Dermis microvascular lymphatic vessel endothelial cell (primary cell): ENCODE measurements at places on chromosomes 1 and 21. TPM values are rescaled to one million over a fixed set of nuclear protein-coding genes. Genes with fewer than 3 reads are reported as not detected.

KIAA0319L gene
- 24.1 and 42.5 TPM in 2 replicates for total RNA-seq

TDRD5 gene
- 0.13 and 0.51 TPM in 2 replicates for total RNA-seq

GPR37L1 gene
- total RNA-seq = not detected in 2 replicates

FAM229A gene
- 0.64 and 1.4 TPM in 2 replicates for total RNA-seq

RBM15 gene
- 26.2 and 28.1 TPM in 2 replicates for total RNA-seq

NAV1 gene
- total RNA-seq = 4.4 and 6.3 TPM in 2 replicates

CELA3A gene
- total RNA-seq = not detected in 2 replicates

PGBD5 gene
- under 0.01 and 0.38 TPM in 2 replicates for total RNA-seq

TIE1 gene
- total RNA-seq = 667 and 1,206 TPM in 2 replicates

ALPL gene
- under 0.01 and 0.26 TPM in 2 replicates for total RNA-seq

SLAMF1 gene
- under 0.01 and 0.13 TPM in 2 replicates for total RNA-seq

OR6N1 gene
- not detected in 2 replicates for total RNA-seq

IFNLR1 gene
- total RNA-seq = under 0.01 TPM in 1 of 2 replicates, not detected in the other

ZBTB37 gene
- total RNA-seq = 2.1 and 3.2 TPM in 2 replicates

LRRC3 gene
- total RNA-seq = 0.77 and 1.8 TPM in 2 replicates

HMGCS2 gene
- not detected in 2 replicates for total RNA-seq

CLCA2 gene
- under 0.01 TPM in 1 of 2 replicates, not detected in the other for total RNA-seq

SPATA17 gene
- under 0.01 and 0.13 TPM in 2 replicates for total RNA-seq
